Stimulated activated CD4-positive, alpha-beta T cell treated with anti-CD3 and anti-CD28 coated beads, Interleukin-12 subunit alpha, Interleukin-12 subunit beta, amount 100 ng/mL, for 4 hours (primary cell): ENCODE measurements at places on chromosomes 1 and 21.
A peak's percentile ranks its signal among the peaks of the same experiment; 100 is the strongest.

DNA sequence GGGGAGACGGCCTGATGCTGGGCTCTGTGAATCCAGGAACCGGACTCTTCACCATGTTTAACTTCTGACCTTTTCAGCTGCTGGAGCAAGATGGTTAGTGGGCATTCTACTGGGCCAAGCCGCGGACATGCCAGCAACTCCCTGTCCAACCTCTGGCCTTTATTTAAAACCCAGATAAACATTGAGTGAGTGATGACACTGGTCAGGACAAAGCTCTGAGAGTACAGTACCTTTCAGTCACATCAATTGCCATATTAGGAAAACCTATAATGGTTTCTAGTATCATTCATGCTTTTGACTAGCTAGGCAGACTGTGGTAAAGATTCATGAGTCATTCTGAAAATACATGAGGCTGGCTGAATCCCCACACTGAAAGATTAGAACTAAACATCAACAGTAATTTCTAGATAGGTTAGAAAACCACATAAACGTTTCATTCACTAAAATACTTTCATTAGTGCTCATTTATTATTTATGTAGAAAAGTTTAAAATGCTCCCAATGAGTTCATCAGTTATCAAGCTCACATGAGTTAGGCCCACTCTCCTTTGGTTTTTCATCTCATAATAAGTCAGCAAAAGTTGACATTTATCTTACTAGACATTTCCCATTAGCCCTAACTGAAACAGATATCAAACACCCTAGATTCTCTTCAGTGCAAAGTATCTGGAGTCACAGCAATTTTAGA is 7.1 kb upstream of the ACTA1 start:
- no peak for DNase-seq

DNA sequence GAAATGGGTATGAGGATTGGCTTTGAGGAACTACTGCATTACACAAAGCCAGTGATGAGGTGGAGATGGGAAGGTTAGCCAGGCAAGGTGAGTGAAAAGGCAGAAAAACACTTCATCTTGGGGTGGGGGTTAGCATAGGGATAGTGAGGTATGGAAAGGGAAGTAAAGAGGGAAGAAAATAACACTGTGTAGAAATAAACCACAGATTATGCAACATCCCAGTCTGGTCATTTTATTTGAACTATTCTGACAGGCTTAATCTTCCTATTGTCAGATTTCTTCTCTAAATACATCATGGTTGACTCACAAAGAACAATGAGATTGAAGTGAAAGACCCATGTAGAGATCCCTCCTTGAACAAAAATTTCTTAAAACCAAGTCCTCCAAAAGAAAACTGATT is 640.2 kb downstream of the PTPRC start:
- DNase-seq = no peak

- no peak for DNase-seq
Measured at GRCh38 chr1:53705446-53706096, 33.4 kb downstream of the GLIS1 start.

GRCh38 chr21:16865632-16866031 is 647.2 kb upstream of the CXADR start:
- no peak for DNase-seq

DNA sequence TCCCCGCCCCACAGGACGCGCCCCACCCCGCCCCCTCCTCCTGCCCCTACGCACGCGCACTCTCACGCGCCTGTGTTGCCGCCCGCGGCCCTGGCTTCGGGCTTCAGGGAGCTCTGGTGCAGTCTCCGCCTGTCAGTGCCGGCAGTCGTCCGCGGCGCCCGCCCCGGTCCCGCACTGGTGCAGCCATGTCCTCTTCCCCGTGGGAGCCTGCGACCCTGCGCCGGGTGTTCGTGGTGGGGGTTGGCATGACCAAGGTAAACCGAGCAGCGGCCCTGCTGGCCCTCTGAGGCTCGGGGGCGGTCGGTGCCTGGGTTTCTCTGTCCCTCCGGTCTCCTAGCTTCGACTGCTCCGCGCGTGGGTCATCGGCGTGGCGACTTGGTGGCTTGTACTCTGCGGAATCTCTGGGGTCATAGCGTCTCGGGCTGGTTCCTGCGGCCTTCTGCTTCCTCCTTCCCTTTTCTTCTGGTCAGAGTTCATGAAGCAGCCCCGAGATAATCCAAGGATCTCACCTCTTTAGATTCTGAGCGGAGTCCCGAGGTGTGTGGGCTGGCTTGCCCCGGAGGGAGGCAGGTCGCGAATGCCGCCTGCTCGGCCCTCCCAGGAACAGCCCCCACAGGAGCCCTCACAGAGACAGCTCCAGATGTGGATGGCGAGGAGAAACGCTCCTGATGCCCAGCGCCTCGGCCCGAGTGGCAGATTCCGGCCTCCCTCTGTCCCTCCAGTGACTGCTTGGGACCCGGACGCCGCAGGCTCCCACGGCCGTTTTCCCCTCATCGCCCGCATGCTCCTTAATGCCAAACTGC is at the start of gene SCP2:
Gene SCP2 (plus strand): TSS at position 65 of the 803 bp plus-strand sequence. CDS start 121 bp downstream, at position 186.
- DNase-seq = peak; percentile 77

DNA sequence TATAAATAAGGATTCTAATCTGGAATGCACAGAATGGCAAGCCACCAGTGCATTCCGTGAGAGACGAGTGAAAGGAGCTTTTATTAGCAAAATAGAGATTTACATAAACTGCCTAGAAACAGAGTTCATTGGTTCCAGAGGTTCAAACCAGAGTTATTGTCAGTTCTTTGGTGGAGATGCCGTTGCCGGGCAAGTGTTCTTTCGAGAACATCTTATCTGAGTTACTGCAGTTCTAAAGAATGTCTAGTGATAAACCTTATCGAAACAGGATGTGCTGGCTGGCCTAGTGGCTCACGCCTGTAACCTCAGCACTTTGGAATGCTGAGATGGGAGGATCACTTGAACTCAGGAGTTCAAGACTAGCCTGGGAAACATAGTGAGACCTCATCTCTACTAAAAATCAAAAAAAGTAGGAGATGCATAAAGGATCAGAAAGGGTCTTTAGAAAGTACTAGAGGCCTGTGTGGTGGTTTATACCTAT is 19.9 kb upstream of the EVI5 start:
- no peak for DNase-seq

- no peak for DNase-seq
Measured at GRCh38 chr1:162927421-162927820, 66.4 kb upstream of the CCDC190 start.

GRCh38 chr1:181803421-181803820 is 258.1 kb downstream of the ZNF648 start:
- no peak for DNase-seq

- no peak for DNase-seq
Measured at GRCh38 chr1:186745531-186746146, 65.4 kb upstream of the PTGS2 start.

DNA sequence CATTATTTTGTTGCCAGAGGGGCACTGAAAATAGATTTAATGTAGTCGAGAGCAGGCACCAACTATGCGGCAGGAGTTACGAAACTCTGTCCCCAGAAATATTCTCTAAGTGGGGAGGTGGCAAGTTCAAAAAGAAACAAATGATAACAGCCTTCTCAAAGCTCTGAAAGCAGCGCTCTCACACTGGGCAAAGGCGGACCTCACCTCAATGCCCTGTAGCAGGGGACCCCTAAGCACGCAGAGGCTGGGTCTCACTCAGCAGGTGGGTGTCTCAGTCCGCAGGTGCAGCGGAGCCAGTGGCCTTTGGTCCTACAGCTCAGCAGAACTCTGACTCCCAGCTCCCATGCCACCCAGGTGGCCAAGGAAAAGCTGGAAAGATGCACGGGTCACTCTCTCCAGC is 21.8 kb upstream of the TMPRSS2 start:
- no peak for DNase-seq

DNA sequence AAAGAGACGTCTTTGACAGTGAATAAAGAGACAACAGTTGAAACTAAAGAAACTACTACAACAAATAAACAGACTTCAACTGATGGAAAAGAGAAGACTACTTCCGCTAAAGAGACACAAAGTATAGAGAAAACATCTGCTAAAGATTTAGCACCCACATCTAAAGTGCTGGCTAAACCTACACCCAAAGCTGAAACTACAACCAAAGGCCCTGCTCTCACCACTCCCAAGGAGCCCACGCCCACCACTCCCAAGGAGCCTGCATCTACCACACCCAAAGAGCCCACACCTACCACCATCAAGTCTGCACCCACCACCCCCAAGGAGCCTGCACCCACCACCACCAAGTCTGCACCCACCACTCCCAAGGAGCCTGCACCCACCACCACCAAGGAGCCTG is 68.5 kb downstream of the TPR start:
- no peak for DNase-seq

DNA sequence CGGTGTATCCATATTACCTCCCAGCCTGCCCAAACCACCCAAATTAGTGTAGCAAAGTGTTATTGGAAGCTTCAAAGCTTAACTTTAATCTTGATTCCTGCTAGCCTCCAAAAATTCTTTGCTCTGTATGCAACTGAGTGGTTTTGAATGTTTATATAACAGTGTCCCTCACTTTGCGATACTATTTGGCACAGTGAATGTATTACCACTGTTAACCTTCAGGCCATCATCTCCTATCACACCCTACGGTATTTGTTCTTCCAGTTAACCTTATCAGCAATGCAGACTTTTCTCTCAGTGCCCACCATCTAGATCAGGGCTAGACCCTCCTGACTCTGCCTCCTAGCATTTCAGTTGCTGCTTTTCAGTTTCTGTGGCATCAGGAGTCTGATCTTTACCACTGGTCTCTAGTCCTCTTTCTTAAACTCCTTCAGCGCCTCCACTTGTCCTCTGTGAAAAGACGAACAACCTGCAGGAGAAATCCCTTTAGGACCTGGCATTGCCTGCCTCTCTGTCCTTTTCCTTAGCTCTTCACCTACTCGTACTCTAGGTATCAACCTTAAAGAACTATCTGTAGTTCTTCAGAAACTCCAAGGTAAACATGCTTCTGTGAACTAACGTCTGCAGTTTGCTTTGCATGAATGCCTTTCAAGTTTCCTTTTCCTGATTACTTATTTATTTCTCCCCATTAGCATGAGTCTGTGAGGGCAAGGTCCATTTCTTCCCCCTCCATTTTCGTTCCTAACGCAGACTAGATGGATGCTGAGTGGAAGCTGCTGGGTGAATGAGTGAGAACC is 71.7 kb downstream of the SNX7 start:
- DNase-seq = no peak

DNA sequence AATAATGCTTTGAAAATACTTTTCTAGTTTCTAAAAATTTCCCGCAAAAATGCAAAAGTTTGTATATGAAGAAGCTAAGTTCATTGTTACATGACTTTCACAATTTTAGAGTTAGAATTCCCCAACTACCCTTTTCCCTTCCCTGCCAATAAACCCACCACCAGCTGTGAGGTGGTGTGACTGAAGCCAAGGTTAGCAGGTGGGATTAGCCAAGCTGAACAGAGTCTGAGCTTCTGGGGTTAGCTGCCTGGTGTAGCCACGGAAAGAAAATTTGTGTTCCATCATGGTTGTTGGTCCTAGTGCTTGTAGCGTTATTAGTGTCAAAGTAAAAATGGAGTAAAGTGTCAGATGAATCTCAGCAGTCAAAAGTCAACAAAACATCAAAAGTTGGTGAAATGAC is 110.9 kb downstream of the ASTN1 start:
- no peak for DNase-seq

DNA sequence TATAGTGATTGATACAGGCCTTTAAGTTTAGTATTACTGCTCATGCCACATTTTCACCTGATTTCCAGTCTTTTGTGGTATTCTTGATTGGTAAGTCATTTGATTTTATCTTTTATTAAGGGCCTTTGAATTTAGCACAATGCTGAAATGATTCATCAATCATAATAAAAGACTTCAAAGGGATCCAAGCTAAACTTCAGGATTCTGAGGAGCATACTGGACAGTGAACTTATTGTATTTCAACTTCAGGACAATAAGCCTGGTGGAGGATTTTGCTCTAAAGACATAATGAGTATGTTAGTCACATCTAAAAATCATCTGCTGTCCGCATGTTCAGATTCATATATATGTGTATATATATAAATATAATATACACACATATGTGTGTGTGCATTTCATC is 233.3 kb downstream of the SETD4 start:
- DNase-seq = no peak

DNA sequence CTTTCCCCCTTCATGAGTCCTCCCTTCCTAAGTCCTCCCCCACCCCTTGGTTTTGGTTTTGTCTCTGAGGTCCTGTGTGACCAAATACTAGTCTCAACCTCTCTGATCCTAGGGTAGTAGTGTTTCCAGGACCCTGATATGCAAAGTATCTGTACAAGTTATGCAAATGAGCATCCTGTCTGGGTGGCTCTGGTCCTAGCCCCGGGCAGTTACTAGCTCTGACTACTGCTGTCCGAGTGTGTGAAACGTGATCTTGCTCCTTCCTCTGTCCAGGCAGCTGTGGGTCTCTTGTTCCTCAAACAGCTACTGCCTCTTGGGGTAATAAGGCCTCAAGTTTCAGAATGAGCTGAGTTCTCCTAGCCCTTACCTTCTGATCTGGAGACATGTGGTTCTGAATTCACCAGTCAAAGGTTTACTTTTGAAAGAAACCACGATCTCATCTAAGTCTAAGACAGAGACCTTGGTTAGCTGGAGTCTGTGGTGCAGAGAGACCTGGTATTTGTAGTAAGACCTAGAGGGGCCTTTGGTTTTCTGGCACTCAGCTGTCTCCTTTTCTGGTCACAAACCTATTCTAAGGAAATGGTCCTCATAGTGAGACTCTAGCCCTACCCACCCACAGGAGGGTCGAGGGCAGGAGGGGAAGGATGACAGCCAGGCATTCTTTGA is 31.0 kb upstream of the IL19 start:
- DNase-seq = no peak

- no peak for DNase-seq
Measured at GRCh38 chr1:70863239-70863638, 184.4 kb downstream of the PTGER3 start.

DNA sequence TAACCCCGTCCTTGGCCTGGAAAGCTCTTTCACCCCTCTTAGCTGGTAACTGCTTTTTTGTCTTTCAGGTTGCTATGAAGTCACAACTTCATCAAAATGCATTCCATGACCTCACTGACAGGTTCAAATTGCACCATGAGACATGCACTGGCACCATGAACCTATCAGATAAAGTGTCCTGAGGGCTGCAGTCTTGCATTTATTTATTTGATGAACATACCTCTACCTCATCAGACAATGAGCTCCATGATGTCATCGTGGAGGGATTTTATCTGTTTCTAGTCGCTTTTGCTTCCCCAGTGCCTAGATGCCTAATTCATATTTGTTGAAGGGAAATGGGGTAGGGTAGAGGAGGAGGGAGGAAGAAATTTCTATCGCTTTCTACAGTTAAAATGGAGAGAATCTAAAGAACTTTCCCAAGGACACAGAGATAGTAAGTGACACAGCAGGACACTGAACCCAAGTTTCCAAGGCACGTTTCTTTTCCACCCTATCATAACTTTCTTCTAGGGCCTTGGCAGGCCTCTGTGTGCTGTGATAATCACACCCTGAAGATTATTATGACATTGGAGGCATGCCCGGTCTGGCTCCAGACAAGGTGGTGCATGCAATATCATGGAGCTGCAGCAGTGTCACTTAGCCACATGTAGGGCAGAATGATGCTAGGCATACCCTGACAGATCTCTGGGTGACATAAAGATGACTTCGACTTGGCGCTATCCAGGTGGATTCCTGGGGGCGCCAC is 69.5 kb downstream of the CD58 start:
- DNase-seq = no peak
